COLO829 (cell line): ENCODE measurements at places on chromosomes 6 and 20.
A peak's percentile ranks its signal among the peaks of the same experiment; 100 is the strongest.

- DNase-seq: no peak
Observed at GRCh38 chr6:111533087-111533784, 50.2 kb upstream of the REV3L start.

- no peak for DNase-seq
Observed at GRCh38 chr6:1202201-1202600, 109.7 kb upstream of the FOXQ1 start.

DNA sequence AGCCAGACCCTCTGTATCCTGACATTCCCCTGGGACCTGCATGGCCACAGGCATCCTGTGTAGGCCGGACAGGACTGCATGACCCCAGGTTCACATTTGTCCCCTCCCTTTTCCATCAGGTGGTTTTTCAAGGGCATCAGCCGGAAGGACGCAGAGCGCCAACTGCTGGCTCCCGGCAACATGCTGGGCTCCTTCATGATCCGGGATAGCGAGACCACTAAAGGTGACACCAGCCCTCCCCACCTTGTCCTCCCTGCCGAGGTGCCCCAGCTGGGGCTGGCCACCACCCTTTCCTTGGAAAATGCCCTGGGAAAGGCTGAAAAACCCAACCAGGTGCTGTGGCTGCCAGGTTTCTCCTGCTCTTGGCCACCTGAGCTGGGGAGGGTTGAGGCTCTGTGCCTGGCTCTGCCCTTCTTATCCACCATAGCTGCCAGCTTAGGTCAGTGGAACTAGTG is 27.6 kb downstream of the HCK start:
- DNase-seq: no peak

- no peak for DNase-seq
Observed at GRCh38 chr6:105886066-105886813, 199.9 kb upstream of the PRDM1 start.

DNA sequence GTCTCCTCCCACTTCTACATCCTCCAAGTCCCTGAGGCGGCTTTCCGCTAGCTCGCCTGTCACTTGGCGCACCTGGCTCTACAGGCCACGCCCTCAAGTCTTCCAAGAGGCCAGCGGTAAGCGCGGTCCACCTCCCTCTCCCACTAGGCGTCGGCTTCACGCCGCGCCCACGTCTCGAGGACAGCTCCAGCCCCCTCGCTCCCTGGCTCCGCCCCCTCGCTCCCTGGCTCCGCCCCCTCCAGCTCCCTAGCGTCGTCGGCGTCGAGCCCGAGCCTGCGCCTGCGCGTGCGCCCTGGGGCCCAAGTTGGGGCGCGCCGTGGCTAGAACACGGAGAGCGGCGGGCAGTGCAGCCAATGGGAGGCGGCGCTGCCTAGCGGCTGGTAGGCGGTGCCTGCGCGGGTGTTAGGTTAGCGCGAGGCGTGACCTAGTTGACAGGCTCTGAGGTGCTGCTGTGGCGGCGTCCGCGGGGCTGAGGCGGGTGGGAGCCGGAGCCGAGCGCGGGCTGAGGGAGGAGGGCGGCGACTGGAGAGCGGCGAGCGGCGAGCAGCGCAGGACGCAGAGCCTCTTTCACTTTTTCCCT is at the start of gene MACROD2:
Gene MACROD2 (plus strand): TSS at position 431 of the 580 bp plus-strand sequence.
- peak; percentile 98 for DNase-seq

GRCh38 chr20:3652676-3653596 is 10.3 kb downstream of the GFRA4 start:
- DNase-seq: no peak

- no peak for DNase-seq
Observed at GRCh38 chr6:10595731-10596664, 74.8 kb downstream of the GCNT2 start.

DNA sequence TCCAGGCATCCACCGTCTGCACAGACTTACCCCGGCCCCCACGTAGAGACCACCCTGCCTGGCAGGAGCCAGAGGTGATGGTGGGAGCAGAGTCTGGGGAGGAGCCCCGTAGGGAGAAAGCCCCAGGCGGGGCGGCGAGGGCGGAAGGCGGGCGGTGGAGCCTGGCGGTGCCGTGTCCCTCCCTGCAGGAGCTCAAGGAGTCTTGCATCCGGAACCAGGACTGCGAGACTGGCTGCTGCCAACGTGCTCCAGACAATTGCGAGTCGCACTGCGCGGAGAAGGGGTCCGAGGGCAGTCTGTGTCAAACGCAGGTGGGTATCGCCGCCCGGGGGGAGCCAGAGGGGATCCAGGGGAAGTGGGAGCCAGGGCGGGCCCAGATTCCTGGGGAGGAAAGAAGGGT is 6.0 kb downstream of the CLPSL1 start:
- no peak for DNase-seq

DNA sequence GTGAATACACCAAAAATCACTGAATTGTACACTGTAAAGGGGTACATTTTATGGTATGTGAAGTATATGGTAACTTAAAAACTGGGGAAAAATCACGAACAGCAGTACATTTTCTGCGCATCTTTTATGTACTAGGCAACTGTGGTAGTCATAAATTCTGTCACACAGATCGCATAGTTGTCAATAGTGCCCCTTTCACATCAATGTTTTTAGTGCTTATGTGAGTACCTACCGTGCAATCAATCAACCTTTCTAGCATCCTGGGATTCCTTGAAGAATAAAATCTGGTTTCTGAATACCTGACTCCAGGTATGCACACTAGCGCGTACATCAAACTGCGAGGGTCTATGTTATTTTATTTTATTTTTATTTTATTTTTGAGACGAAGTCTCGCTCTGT is 637 bp upstream of the RPF2 start:
- DNase-seq: no peak
